ENCODE measurements at places on chromosomes 12 and 14.

DNA sequence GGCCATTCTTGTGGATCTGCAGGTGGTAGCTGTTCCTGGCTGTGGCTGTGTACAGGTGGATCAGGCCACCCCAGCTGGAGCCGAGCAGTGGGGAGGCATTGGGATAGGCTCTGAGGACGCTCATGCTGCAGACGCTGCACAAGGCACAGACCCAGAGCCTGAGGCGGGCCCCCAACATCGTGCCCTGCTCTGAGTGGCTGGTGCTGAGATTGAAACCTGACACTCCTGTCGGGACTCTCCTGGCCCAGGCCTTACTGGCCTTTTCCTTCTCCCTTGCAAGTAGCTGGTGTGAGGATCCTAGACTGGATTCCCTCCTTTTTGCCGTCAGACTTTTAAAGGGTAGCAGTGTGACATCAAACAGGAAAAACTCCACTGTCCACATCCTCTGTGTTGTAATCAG is at the start of gene FGF23:
Gene FGF23, minus strand, starts transcription at position 308 of the 400 bp plus-strand sequence. Its CDS starts 130 bp downstream, at position 178.
- DNase-seq = no peak

DNA sequence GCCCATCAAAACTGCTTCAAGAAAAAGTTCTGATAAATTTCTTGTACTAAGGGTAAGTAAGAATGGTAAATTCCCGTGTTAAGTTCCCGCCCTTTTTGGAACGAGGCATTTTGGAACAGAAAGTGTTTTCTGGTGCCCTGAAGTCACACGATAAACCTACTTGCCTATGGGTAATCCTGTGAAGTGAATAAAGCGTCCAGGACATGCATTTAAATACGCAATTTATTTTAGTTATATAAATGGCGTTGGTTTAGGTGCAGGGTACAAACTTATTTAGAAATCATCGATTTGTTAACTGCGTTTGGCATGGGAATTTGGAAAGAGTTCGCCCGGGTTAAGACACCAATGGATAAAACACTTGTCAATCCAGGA is 715 bp upstream of the RAP1B start:
- peak; percentile 26 for DNase-seq

GRCh38 chr12:64411427-64411826 is 7.2 kb downstream of the XPOT start:
- DNase-seq = no peak

DNA sequence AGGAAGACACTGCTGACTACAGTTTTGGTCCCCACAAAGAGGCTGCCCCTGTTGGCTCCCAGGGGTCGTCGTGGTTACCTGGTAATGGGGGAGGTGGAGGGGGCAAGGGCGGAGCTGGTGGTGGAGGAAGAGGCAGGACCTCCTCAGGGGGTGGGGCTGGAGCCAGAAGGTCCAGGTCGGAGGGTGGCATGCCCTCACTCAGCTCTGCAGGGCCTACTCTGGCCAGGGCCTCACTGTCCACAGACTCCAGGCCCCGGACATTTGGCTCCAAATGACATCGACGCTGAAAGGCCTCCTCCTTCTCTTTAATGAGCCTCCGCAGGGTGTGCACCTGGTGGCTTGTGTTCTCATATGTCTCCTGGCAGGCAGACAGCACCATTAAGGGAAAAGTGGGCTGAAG is 28.5 kb downstream of the PRPF40B start:
- DNase-seq = no peak

DNA sequence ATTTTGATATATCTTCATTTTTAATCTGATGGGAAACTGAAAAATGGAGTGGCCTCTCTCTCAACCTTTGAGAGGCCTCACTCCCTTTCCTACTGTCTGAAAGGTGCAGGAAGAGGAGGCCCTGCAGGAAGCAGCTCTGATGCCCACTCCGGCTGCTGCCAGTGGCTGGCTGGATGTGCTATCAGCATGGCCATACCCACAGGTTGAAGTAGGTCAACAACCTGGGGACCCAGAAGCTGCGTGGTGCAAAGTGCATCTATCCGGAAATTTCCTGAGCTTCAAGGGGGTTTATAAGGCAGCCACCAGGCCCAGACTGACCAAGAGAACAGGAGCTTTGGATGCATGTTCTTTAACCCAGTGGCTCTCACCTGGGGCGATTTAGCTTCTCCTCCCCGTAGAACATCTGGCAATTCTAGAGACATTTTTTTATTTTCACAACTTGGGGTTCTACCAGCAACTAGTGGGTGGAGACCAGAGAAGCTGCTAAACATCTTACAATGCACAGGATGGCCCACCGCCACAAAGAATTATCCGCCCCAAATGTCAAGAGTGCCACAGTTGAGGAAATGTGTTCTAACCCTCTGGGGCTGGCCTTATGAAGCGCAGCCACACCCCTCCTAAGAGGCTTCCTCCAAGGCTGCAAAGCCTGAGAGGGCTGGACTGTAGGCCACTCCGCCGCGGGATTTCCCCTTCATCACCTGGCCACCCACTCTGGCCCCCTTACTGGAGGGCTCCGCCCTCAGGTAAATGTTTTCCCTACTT is 8.2 kb upstream of the BATF start:
- DNase-seq = no peak

DNA sequence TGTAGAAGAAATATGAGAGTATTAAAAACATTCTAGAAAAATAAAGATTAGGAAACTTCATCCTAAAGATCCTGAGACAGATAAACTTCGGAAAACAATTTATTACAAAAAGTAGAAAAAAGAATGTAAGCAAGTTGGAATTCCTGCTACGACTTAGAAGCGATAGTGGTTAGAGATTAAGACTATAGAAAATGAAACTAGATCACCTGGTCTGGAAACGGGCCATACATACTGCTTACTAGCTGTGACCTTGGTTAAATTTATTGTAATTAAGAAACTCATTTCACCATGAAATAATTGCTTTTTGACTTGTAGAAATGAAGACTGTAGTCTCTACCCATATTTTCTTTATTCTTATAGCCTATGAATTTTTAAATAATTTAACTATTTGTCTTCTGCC is 614.1 kb downstream of the SLC16A7 start:
- peak; percentile 23 for DNase-seq

- no peak for DNase-seq
Measured at GRCh38 chr14:21384494-21384851, 654 bp upstream of the SUPT16H start.

- peak; percentile 15 for DNase-seq
Measured at GRCh38 chr12:101714877-101715444, 17.5 kb downstream of the CHPT1 start.

GRCh38 chr14:21092273-21093011 is 6.0 kb downstream of the ZNF219 start:
- peak; percentile 82 for DNase-seq

- DNase-seq = no peak
Measured at GRCh38 chr14:61891810-61892209, 129.6 kb downstream of the SNAPC1 start.

DNA sequence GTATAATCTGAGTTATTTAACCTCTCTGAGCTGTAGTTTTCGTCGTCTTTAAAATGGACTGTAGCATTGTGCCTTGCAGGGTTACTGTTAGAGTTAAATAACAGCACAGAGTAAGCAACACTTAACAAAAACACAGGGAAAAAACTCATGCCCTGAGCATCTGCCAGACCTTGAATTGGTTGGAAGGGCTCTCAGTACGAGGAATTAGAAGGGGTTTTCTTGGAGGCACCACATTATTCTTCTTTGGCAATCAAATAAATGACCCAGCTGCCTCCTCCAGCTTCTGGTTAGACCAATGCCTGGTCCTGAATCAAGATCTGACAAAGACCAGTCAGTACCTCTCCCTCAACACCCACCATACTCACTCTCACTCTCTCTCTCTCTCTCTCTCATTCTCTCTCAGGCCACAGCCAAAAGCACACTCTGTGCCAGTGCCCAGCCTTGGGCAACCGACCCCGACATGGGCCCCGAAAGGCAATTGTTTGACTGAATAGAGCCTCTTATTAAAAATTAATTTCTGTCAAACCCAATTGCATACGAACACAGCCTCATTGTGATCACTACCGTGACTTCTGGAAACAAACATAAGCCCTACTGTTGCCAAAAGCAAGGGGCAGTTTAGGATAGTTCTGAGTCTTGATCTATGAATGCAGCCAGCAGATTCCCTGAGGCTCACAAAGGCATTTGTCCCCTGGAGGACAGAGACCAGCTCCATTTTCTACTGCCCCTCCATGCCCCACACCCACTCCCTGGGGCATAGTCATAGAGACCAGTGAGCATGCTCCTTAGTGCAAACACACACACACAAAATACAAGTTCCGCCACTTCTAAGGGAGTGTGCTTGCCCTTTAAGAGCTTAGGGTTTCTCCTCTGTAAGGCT is 23.9 kb downstream of the DUSP6 start:
- DNase-seq = no peak

DNA sequence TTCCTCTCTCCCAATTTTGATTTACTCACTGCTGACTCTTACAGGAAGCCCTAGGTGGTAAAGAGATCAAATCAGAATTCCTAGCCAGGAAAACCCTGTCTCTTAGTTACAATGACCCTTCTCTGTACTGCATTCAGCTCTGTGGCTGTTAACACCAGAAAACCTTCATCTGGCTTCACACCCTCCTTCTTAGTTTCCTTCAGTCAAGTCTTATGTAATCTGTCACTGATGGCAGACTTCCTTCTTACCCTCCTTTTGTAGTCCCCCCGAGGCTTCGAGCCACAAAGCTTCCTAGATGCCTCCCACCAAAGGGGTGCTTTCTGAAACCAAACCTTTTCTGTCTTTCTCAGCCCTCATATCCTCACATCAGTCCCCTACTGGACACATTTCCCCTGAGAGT is 16.5 kb downstream of the NGDN start:
- no peak for DNase-seq

DNA sequence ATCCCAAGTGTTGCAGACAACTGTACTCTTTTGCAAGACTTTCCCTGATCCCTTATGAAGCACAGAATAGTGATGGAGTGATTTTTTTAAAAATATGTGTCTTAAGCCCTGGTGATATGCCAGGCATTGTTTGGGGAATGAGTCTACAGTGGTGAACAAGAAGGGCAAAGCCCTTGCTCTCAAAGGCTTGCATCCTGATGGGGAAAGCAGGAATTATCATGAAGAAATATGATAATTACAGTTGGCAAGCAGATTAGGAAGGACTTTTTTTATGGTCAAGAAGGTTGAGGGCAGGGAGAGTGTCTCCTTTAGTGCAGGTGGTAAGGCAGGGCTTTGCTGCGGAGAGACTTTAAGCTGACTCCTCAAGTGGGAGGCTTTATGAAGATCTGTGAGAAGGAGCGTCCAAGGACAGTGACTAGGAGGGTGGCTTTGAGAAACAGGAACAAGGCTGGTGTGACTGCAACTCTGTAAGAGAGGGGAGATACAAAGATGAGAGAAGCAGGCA is 100.2 kb downstream of the SYNE2 start:
- no peak for DNase-seq

DNA sequence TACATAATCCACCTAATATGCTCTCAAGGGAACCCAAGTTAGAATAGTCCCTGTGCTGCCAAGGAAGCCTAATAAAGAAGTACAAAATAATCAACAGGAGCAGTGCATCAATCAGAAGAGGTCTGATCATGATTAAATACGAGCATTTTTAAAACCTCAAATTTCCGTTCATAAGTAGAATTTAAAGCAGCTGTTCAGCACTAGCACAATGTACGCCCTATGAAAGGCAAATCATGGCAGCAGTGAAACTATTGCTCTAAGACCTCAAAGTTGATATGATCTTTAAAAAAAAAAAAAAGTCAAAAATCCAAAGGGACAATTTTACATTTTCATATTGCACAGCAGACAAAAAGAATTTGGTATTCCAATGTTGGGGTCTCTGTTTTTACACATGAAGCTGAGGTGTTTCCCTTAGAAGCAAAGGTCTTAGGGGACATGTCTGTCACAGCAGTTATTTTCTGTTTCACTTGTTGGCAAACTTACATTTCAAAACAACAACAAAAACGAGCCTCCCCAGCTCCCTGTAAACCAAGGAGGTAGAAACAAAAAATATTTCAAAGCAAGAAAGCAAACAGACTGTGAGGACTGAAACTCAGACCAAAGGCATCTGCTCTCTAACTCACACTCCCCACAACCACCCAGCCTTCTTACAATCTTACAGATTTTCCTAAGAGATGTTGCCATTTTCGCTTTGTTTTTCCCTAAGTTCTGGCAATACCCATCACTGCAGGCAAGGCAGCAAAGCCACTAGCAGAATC is 28.2 kb downstream of the SOX5 start:
- DNase-seq = no peak

GRCh38 chr12:105369014-105369413 is 38.5 kb downstream of the C12orf75 start:
- no peak for DNase-seq
